ENCODE measurements at places on chromosomes 4 and X.

DNA sequence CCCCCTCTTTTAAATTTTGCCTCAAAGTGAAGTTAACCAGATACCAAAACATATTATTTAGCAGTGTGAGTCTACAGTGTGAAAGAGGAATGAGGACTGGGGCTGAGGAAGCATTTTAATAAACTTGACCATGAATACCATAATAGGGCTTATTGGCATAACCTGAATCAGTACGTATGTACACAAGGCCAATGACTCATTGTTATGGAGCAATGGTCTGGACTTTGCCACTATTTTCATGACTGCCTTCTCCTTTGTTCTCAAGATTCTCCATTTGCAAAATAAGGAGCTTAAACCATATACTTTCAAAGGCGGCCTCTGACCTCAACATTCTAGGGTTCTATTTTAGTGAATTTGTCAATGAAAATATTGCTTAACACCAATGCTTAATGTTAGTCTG lies 102.8 kb upstream of the OR13H1 start:
- DNase-seq, result no peak

GRCh38 chr4:93649828-93650227 lies 178.7 kb upstream of the ATOH1 start:
- DNase-seq, result no peak

GRCh38 chr4:132195176-132195575 lies 953.9 kb upstream of the PCDH10 start:
- DNase-seq, result no peak

DNA sequence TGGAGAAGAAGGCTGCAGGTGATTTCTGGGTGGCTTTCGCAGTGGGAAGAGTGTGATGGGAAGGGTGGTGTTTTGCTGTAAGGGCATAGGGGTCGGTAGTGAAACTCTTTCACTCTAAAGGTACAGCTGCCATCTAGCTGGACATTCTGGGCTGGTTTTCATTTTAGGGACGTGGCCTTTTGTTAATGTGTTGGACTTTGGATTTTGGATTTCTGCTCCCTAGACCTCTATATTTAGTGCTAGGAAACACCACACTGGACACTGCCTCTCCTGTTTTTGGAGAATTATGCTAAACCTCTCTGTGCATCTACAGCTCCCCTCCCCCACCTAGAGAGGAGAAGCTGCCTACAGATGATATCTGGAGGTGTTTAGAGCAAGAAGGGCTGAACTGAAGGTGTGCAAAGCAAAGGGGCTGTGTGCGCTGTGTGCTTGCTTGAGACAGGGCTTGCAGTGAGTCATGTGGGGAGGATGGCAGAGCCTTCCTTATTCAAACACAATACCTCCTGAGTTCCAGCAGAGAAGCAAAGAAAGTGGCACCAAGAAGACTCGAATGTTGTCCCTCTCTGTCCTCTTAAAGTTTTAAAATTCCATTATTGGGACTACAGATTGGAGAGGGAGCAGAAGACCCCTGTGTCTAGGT lies 47.9 kb downstream of the STARD8 start:
- no peak for DNase-seq

DNA sequence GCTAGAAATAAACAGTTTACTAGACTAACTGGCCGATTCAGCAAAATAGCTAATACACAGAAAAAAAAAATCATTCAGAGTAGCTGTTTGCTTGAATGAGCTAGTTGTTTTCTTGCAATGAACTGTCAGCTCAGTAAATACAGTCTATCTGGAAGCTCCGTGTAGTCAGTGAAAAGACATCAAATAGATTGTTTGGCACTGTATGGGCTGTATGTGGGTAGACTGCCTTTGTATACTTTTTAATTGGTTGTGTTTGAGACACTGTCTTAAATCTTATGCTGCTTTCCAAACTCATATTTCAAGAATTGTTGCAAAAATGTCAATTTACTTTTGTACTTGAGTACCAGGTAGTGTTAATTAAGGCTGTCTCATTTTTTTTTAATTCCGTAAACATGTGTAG lies 61.6 kb upstream of the GPR174 start:
- no peak for DNase-seq

GRCh38 chr4:156146571-156146970 lies 192.9 kb upstream of the CTSO start:
- DNase-seq, result no peak

DNA sequence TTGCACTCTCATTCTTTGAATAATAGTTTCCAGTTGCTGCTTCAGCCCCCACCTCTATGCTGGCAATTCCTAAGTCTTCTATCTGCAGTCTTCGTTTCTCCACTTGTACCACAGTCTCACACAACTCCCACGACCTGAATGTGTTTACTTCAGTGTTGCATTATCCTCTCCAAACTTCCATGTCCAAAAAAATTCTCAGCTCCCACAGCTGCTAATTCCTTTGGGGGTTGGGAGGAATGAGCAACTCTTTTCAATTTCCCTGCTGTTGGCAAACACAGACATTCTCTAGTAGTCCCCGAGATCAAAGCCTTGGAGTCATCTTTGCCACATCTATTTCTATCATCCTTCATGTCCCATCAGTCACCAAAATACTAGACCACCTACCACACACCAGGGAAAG lies 14.4 kb upstream of the CDS1 start:
- DNase-seq, result no peak

DNA sequence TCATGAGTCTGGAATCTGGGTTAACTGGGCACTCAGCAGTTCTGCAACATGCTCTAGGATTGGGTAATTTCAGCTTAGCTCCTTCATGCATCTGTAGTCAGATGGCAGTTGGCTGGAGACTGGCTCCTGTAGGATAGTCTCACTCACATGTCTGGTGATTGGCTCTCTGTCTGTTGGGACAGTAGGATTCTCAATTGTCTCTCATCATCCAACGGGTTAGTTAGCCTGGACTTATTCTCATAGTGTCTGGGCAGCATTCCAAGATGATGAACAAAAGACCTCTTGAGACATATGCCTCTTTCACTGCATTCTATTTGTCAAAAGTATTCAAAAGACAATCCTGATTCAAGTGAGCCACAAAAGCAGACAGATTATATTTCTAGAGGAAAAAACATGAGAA lies 795.6 kb upstream of the GALNTL6 start:
- DNase-seq, result no peak

GRCh38 chr4:181863856-181864255 lies 379.3 kb upstream of the TENM3 start:
- DNase-seq, result no peak

- no peak for DNase-seq
These were observed 39.8 kb downstream of the IRF2 start for GRCh38 chr4:184434501-184435066.

DNA sequence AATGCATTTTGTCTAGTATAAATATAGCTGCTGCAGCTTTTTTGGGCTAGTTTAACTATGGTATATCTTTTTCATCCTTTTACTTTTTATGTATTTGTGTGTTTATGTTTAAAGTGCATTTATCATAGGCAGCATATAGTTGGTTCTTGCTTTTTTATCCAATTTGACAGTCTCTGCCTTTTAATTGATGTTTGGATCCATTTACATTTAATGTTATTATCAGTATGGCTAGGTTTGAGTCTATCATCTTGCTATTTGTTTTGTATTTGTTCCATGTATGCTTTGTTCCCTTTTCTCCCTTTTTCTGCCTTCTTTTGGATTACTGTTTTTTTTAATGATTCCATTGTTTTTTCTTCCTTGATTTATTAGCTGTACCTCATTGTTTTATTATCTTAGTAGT lies 40.3 kb downstream of the GNL3L start:
- DNase-seq, result no peak
